Naive thymus-derived CD8-positive, alpha-beta T cell (primary cell): ENCODE measurements at places on chromosomes 4 and X.

DNA sequence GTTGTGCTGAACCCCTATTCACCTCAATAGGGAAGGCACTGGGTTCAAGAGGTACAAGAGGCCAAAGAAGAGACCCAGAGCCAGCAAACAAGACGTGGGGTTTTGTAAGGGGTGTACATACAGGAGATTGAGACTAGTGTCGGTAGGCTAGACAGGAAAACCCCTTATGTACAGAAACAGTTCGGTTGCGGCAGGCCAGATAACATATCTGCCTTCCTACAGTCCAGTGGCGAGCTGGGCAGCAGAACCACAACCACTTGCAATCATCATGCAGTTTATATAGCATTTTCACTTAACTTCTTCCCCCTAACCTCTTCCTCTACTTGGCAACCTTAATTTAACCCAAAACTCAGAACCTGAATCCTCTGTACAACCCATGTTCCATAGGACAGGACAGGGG is 422.2 kb downstream of the PDHA2 start:
- DNase-seq = no peak

DNA sequence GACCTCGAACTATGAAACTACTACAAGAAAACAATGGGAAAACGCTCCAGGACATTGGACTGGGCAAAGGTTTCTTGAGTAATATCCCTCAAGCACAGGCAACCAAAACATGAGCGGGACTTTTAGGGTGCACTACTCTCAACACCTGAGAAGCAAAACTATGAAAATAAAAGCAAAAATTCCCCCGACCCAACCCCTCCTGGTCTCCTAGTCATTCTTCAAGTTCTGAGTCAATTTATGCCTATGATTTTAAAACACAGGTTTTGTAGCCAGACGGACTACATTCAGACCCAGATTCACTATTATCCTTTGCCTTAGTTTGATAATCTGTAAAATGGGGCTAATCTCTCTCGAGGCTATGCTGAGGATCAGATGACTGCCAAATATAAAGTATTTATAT is 97.0 kb downstream of the SOWAHB start:
- DNase-seq = no peak

- no peak for DNase-seq
These were observed 172.7 kb downstream of the GPM6A start for GRCh38 chr4:175639346-175639745.

- DNase-seq = no peak
These were observed 884.5 kb upstream of the ADGRL3 start for GRCh38 chr4:60315586-60315985.

DNA sequence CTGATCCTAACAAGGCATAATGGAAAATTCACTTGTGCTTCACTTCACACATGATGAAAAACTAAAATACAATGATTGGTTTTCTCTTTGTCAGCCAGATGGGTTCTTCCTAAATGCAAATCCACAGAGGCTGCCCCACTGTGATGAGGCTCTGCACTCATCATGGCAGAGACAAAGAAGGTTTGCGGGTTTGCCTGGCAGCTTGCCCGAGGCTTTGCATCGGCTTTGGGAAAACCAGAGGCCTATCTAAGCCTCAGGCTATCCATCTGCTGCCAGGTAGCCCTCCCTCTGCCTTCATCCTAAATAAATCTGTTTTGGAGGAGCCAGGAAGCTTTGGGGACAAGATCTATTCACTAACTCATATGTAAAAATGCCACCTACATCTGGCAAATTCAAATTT is 244.2 kb downstream of the PACRGL start:
- no peak for DNase-seq

DNA sequence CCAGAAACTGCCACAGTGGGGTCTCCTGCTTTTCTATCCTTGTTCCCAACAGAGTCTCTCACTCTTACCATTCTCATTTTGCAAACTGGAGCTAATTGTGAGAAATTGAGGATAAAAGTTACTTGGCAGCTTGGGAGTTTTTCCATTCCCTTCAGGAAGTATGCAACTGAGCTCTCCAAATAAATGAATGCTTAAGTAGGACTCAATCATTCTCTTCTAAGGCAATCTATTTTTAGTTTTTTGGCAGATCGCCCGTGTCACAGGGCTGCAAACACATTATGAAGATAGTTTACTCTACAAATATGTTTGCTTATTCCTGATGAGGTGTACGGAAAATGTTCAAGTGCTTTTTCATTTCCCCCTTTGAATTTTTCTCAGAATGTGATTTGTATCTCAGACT is 5.3 kb downstream of the ASB11 start:
- DNase-seq = no peak

DNA sequence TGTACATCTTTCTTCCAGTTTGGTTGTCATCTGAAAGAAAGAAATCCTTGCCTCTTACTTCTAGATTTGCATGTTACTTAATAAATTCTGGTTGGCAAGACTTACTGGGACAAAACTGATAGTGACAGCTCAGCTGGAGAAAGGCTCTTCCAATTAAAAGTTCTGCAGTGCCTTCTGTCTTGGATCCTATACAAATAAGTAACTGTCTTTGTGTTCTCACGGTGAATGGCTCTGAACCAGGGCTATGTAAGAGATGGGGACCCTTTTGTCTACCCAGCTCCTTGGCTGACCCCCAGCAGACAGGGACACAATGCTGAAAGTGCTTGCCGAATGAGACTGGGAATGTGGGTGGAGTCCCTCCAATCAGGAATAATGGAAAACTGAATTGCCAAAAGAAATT is 89.5 kb downstream of the AASDH start:
- no peak for DNase-seq

- DNase-seq = no peak
These were observed 136.7 kb upstream of the POF1B start for GRCh38 chrX:85516131-85516530.

GRCh38 chr4:76764251-76764650 is 133.7 kb downstream of the SOWAHB start:
- no peak for DNase-seq

DNA sequence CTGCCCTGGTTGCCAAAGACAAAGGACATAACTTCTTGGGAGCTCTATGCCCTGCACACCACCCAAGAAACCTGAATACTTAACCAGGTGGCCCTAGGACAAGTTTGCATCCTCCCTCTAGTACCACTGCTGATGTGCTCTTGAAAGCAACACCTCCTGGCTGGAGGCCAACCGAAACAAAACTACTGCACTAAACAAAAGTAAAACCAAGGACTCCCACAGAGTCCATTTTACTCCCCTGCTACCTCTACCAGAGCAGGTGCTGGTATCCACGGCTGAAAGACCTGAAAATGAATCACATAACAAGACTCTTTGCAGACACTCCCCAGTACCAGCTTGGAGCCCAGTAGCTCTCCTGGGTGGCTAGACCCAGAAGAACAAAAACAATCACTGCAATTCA is 941.8 kb downstream of the RAPGEF2 start:
- no peak for DNase-seq

DNA sequence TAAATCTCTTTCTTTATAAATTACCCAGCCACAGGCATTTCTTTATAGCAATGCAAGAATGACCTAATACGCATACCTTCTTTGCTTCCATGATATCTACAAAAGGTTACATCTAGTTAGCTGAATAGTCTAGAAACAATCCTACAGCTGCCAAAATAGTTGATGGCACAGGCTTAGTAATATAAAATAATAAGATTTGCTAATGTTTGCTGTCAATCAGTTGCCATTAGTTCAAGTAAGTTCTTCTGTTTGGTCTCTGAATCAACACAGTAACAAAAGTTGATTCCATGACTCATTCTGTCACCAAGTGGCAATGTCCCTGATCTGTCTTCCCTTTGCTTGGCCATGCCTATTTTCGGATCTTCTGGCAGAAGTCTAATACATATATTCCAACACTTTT is 470.2 kb downstream of the SPRY1 start:
- DNase-seq = no peak
